Thoracic aorta (tissue), 2 donors: ENCODE measurements at places on chromosomes 11 and 22. TPM values are rescaled to one million over a fixed set of nuclear protein-coding genes. Genes with fewer than 3 reads are reported as not detected.

GRAMD4 gene
- total RNA-seq: 56.5 TPM

SHANK3 gene
- 14.3 TPM for total RNA-seq

ASPHD2 gene
- total RNA-seq: 1.6 TPM

MS4A15 gene
- total RNA-seq: not detected
